ENCODE measurements at places on chromosomes 2 and 18. TPM values are rescaled to one million over a fixed set of nuclear protein-coding genes. Genes with fewer than 3 reads are reported as not detected.

DCDC2C gene
- total RNA-seq: not detected

MC2R gene
- not detected for total RNA-seq

PROM2 gene
- total RNA-seq: not detected

CYP26B1 gene
- 1.8 TPM for total RNA-seq

TRIB2 gene
- total RNA-seq: 145 TPM

ZEB2 gene
- 71.9 TPM for total RNA-seq

Measured in SK-MEL-5 (cell line).